ENCODE measurements at places on chromosomes 12 and 14.

DNA sequence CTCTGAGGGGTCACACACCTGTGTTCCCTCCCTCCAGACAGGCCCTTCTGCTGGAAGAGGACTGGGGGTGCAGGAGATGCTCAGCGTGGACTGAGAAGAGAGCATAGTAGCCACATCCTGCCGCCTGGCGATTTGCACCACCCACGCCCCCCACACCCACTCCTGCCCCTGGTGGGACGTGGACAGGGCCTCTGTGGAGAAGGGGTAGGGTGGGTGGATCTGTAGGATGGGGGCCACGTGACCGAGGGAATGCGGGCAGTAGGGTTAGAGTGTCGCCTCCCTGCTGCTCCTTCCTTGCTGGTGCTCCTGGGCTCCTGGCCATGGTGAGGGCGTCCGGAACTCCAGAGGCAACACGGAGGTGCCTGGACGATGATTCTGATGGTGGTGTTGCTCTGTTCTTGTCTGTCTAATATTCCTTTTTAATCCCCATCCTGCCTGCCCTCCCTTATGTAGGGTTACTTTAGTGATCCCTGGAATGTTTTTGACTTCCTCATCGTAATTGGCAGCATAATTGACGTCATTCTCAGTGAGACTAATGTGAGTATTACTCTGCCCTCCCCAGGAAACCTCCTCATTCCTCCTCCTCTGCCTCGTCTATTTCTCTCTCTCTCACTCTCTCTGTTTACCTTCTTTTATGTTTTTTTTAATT is 161.5 kb upstream of the FKBP4 start:
- DNase-seq = no peak

DNA sequence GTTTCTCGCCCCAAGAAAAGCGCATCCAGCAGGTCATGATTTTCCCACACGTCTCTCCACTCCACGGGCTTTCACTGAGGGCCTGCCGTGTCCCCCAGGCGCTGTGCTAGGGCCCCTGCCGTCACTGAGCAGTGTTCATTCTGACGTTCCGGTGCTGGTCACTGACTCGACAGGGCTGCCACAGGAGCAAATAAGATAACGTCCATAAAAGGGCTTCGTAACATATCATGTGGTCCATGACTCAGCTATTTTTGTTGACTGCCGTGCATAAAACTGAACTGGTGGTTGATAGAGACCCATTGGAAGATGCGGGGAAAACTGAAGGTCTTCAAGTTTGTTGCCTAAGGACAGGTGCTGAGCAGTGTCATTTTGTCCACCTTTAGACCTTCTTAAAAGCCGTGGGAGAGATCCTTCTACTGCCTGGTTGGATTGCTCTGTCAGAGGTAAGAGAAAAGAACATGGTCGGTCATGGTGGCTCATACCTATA is 46.3 kb downstream of the ADGRD1 start:
- DNase-seq = no peak

DNA sequence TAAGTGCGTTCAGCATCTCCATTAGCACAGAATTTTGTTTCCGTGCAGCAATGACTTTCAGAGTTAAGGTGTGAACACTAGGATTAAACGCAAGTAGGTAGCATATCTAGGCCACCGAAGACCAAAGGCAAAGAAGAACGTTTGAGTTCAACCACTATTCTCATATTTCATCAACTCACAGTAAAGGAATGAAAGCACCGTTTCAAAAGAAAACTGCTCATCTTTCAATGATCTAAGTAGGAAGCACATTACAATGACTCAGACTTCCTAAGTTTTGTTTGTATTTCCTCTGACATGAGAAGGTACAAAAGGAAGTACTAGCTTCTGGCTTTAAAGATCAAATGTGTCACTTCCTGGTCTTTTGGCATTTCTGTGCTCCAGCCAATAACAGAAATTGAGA is 57.6 kb downstream of the ACADS start:
- no peak for DNase-seq

DNA sequence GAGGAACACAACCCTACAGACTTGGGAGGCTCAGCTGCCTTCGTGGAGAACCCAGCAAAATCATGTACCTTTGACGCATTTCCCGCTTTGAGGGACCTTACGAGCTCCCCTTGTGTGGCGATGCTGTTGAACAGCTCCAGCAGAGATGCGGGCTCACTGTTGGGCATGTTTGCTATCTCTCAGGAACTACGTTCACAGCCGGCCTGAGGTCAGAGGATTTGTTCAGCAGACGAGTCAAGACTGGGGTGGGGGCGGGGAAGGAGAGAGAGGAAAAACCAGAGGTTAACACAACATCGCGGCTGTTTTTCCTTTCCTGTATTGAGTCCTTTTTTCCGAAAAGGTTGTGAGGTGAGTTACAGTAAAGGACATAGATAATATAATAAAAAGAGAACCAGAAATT is 45.9 kb downstream of the SLC25A47 start:
- DNase-seq = no peak

DNA sequence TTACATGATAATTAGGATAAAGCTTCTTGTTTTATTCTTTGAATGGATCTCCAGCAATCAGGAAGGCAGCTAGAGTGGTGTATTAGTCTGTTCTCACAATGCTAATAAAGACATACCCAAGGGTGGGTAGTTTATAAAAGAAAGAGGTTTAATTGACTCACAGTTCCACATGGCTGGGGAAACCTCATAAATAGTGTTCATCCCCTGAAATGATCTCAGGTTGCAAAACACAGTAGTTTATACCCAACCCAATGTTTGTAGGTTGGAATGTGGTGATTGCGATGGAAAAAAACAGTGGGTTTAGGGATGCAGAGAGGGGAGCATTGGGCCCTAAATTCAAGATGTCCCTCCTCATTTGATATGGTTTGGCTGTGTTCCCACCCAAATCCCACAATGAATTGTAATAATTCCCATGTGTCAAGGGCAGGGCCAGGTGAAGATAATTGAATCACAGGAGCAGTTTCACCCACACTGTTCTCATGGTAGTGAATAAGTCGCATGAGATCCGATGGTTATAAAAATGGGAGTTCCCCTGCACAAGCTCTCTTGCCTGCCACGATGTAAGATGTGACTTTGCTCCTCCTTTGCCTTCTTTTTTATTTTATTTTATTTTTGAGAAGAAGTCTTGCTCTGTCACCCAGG is 11.5 kb downstream of the MUCL1 start:
- DNase-seq = no peak

GRCh38 chr12:49952391-49953055 is 2.0 kb downstream of the AQP2 start:
- DNase-seq = no peak

GRCh38 chr12:113154351-113154973 is 4.9 kb downstream of the CFAP73 start:
- peak; percentile 42 for DNase-seq

DNA sequence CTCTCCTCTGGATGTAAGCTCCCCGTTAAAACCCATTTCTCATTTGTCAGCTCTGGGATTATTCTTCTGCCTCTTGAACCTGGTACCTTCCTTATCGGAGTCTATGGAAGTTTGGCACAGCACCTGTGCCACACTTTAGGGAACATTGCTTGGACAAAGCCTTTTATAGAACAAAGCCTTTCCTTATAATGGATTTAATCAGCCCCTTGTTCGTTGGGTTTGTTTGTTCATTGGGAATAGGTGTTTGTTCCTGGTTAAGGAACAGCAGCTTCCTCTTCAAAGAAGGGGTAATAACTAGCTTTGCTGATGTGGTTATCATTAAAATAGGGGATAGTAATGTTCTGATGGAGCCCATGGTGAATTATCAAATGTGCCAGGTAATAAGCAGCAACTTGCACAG is 70.4 kb downstream of the NRXN3 start:
- DNase-seq = no peak

DNA sequence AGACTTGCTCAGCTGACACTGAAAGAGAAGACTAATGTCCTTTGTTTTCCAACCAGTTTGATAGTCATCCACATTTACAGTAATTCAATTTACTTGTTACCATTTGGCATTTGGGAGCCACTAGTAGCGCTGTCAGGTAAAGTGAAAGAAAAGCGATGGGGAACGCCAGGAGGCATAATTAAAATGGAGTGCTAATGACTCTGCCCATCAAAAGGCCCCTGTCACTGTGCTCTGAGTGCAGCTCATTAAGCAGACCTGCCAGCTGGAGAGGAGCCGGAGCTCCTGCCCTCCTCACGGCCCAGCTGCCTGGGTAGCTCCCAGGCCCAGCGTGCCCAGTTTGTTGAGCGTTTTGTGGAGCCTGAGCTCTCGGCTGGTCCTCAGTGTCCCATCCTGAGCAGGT is 463.6 kb upstream of the CCDC196 start:
- no peak for DNase-seq

DNA sequence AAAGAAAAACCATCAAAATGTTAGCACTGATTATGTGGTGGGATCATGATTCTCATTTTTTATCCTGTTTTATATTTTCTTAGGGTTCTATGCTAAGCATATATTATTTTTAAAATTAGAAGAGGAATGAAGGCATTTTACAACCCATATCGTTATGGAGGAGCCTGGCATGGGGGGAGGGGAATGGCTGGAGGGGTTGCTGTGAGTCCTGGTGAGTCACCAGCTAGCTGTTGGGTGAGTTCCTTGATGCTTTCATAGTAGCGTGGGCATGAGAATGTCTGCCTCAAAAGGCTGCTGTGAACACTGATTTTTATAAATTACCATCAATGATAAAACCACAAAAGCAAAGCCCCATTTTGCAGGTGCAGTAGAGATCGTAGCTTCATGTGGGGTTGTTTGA is 46.9 kb downstream of the C14orf132 start:
- DNase-seq = no peak

DNA sequence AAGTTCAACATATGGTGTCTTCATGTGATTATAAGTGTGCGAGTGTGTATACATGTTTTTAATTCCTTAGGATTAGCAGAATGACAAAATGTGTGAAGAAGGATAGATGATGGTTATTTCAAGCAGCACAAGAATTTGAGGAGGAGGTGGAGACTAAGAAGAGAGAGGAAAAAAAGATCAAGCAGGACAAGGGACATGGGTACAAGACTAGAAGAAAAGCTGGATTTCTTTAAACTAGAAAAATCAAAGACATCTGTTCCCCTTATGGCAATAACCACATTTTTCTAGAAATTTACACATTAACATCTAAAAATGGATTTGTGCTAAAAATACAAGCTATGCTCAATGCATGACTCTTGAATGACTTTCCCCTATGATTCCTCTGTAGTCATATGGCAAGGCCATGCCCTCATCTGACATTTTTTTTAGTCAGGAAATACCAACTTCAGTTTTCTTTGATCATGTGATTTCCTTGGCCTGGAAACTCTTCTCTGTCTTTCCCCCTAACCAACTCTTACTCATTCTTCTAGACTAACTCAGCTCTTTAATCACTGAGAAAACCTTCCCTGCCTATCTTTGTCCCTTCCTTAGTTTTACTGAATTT is 435.8 kb downstream of the NRXN3 start:
- no peak for DNase-seq

GRCh38 chr14:64899958-64900357 is 14.3 kb upstream of the CHURC1 start:
- no peak for DNase-seq

DNA sequence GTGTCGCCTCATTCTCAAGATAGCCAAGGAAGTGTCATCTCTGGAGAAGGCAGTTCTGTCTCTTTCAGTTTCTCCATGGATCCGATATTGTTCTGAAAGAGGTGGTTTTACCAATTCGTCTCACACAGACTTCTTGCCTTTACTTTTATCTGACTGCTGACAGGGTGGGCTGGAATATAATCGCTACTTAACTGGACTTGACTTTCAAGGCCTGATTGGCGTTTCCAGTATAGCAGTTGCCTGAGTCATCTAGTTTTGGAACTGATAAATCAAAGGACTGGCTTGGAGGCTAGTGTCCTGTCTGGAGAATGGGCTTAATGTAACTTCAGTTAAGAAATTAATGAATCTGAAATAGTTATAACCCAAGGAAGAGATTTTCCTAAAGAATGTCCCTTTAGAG is 21.6 kb downstream of the PRKCH start:
- DNase-seq = no peak
